Left renal pelvis (tissue), 4 donors: ENCODE measurements at places on chromosomes 13 and 19. TPM values are rescaled to one million over a fixed set of nuclear protein-coding genes. Genes with fewer than 3 reads are reported as not detected.

CIC gene
- 74.0 TPM for polyA plus RNA-seq

DNA sequence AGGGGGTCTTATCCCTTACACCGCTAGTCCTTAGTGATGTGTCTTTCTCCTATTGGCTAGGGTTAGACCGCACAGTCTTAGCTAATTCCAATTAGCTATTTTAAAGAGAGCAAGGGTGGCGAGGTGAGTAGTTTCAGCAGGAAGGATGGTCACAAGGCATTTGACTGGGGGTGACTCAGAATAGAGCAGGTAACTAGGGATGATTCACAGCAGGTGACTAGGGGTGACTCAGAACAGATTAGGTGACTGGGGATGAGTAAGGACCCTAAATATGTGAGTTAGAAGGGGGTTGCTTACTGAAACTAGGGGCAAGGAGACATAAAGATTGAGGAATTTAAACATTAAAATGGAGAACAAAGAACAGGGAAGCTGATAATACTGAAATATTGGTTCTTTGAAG, 64.3 kb downstream of the ZNF66 start:
- no peak for DNase-seq

SIGLEC5 gene
- polyA plus RNA-seq: 0.62 TPM

DNA sequence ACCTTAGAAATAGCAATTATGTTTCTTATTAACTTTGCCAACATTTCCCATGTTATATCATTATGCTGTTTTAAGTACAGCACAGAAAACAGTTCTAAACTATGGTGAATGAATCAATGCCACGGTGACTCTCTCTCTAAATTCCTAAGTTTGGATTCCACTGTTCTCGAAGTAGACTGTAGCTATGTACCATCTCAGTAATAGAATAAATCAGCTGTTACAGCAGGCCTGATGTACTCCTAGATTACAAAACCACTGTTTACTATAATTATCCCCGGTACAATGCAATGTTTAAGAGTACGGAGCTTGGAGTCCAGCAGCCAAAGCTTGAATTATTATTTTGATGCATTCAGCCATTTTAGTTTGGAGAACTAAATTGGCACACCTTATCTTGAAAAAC, 476.3 kb upstream of the SLITRK1 start:
- DNase-seq: no peak

DNA sequence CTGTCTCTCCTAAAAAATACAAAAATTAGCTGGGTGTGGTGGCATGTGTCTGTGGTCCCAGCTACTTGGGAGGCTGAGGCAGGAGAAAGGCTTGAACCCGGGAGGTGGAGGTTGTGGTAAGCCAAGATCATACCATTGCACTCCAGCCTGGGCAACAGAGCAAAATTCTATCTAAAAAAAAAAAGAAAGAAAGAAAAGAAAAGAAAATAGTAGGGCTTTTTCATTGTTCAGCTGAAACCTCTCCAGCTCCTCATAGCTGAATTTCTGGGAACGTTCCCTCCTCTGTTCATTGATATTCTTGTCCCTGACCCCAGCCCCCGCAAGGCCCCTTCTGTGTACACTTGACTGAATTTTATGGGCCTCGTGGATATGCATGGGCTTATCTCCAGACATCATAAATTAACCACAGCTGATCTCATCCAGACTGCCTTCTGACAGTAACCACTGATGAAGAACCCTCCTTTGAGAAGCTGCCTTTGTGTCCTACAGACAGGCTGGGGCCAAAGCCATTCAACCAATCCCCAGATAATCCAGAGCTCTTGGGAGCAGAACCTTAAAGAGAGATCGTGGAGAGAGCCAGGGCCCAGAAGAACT, at the start of gene ELSPBP1:
TSS of gene ELSPBP1 (plus strand) at position 424 of the 594 bp plus-strand sequence. CDS start 14,036 bp downstream, outside the sequence.
- DNase-seq: peak; percentile 36

TMC4 gene
- 29.4 TPM for polyA plus RNA-seq

PRODH2 gene
- polyA plus RNA-seq: 34.6 TPM

DNA sequence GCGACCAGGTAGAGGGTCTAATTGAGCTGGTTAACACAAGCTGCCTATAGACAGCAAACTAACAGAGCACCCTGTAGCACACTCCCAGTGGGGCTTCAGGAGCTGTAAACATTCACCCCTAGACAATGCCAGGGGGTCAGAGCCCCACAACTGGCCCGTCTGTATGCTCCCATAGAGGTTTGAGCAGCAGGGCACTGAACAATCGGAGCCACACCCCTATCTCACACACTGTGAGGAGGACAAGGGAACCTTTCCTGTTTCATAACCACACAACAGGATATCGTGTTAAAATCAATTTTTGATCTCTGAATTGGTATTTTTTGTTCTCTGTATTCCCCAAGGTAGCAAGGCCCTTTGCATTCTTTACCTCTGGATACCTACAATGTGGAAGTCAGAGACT, 266.1 kb downstream of the SPRY2 start:
- no peak for DNase-seq

GRCh38 chr13:30124131-30124768, 183.1 kb downstream of the KATNAL1 start:
- DNase-seq: no peak

ZNF471 gene
- polyA plus RNA-seq: 28.7 TPM

DNA sequence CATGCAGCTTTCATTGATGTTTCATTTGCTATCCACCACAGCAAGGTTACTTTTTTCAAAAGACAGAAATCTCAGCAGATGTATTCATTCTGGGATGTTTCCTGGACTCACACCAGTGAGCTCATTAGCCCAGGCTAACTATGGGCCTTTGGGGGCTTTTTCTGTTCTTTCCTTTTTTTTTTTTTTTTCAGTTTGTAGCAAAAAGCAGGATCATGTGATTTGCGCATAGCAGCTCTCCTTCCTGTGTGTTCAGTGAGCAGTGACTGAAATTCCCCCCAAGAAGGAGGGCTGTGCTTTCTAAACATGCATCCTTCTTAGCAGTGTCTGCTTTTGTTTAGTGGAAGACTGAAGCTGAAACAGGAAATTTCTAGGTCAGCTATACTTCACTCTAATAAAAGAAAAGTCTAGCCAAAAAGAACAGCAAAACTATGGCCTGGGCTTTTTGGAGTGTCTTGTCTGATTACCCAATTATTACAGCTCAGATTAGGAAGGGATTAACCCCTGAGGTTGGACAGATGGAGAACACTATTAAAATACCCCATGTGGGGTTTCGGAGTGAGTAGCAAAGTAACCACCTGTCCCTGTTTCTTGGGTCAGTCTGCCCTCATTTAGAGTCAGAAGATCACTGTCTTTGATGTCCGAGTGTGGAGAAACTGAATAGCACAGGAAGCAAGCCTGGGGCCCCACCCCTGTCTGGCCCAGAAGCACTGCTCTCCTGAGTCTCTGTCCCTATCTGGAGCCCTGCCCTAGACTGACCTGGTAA, 8.9 kb upstream of the AMER2 start:
- DNase-seq: no peak

DNA sequence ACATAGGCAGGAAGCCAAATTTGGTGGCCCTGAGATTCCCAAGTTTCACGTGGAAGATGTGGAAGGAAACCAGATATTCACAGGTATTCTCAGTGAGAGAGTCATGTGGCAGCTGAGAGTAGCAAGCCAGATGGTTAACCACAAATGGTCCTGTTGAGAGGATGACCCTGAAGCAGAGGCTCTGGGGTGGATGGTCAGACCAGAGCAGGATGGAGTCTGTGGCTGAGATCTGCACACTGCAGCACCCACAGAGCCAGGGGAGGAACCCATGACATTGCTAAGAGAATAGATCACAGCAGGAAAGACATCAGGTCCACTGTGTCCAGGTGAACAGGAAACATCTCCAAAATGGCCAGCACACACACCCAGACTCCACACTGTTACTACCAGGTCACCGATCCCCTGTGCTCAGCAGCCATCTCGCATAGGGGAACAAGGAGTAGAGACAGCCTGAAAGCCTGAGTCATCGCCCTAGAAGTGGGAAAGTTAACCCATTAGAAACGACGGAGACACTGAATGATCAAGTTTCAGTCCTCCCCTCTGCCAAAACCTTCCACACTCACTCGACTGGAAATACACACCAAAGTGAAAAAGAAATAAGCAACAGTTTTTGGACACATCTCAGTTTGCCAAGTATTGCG, 160.0 kb downstream of the RBM26 start:
- DNase-seq: no peak

- no peak for DNase-seq
Measured at GRCh38 chr13:60282708-60283107, 114.3 kb upstream of the TDRD3 start.

DNA sequence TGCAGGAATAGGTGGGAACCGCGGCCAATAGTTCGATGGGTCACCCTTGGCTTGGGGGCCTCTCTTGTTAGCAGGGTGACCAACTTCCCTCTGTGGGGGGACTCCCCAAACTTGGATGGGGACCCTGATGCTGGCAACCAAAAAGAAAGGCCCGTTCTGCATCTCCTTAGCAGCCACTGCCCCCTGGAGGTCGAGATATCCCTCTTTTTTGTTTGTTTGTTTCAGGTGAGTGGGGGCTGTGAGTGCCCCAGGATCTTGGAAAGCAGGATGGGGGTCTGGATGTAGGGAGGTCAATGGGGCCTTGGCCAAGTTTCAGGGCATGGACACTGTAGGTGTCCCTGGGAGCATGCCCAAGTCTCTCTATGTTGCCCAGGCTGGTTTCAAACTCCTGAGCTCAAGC, 7.7 kb upstream of the CRTC1 start:
- DNase-seq: no peak
